Stimulated activated CD4-positive, alpha-beta T cell treated with anti-CD3 and anti-CD28 coated beads, Interleukin-12 subunit alpha, Interleukin-12 subunit beta, amount 100 ng/mL, for 4 hours (primary cell): ENCODE measurements at places on chromosomes 12 and 14.

GRCh38 chr14:67335781-67336180 lies 23.8 kb downstream of the ATP6V1D start:
- no peak for DNase-seq

- DNase-seq, result no peak
These were observed 34.7 kb upstream of the FZD10 start for GRCh38 chr12:130127532-130127911.

DNA sequence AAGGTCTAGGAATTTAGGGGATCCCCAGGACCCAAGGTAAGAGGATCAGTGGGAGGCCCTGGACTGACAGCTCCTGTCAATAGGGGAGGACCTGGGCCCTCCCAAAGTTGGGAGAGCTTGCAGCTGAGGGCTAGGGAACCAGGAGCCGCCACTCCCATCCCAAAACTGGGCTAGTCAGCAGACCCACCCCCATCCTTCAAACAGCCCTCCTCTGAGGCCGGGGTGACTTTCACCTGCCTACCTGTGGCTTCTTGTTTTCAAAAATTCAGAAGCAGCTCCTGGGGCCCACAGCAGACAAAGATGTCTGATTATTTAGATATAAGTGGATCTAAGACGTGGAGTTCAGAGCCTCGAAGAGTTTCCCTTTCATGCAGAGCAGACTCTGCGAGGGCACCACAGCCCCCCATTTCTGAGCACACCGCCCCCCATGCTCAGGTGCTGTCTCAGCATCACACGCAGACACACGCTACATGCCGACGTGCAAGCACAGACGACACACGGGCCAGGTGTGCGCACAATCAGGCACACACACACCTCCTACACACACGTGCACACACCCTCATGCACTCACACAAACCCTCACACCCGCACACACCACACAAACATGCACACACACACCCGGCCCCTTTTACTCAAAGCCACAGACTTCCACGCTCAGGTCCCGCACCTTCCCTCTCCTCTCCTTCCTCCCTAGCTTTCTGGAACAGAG lies 21.9 kb downstream of the DIO3 start:
- DNase-seq, result no peak

GRCh38 chr12:26939953-26940352 lies 1.7 kb downstream of the FGFR1OP2 start:
- DNase-seq, result no peak

GRCh38 chr12:5964913-5965900 lies 20.1 kb upstream of the ANO2 start:
- DNase-seq, result no peak

- DNase-seq, result no peak
These were observed 211.9 kb upstream of the LHX5 start for GRCh38 chr12:113683574-113683973.

DNA sequence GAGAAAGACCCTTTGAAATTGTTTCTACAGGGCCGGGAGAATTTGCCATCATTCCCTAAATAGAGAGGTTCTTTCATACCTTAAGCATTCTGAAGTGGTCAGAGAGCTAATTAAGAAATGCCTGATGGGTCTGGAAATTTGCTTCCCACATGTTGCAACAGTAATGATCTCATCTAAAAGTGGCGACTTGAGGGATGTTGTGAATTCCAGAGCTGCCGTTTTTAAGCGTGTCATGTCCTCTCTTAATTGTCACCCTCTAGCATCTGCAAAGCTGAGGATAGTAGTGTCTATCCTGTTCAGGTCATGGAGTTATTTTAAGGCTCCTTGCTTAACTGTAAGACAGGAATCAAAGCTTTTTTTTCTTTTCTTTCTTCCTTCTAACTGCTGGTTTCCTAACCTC lies 60.4 kb downstream of the FOS start:
- DNase-seq, result no peak

GRCh38 chr12:61367281-61367785 lies 892.9 kb upstream of the USP15 start:
- no peak for DNase-seq

DNA sequence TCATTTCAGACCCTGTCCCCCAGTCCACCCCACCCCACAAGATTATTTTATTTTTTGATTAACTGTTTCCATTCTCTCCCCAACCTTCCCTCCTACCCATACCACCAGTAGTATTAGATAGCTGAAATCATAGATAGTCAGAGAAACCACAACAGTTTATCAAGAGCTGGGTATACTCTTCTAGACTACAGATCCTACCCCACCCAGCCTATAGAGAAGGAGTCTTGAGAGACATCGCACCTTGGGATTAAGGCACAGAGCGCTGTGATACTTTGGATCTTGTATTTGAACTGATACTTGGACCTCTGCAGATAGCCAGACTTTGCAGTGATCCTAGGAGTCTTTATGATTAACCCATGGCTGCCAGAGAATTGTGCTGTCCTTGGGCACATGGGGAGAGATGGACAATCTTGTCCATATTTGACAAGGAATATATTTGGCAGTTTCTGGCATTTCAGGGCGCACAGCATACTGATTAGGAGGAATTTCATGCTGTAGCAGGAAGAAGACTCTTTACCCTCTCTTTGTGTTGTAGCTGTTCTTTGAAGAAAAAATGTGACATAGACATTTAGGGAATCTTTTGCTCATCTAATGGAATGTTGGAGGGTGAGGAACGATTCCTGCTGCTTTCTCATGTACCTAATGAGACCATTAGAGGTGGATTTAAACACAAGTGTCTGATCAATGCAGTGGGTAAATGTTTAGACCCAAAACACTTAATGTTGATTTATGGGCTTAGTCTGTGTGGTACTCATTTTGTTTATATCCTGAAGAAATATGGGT lies 982 bp downstream of the RBMS2 start:
- no peak for DNase-seq

DNA sequence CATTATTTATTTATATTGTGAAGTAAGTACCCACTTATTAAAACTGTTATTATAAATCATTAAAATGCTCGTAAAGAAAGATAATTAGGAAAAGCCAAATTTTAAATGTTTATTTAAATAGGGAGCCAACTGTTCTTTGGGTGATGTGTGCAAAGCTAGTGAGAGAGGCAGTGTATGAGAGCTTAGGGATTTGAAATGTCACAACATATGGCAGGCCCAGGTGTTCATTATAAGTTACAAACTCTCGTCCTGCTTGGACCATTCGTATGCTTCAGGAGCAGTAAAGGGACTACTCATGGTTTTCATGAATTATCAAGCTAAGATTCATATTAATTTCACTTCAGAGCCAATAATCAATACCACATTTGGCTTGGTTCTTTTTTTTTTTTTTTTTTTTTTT lies 154.5 kb downstream of the TGFB3 start:
- DNase-seq, result no peak
